Tibial artery (tissue), 4 donors: ENCODE measurements at places on chromosomes 6 and 20.

- H3K4me1 ChIP-seq: no peaks in the 10 kb centered on the region
- no peaks in the 10 kb centered on the region for H3K27me3 ChIP-seq
- no peak overlapping the region for H3K27ac ChIP-seq
- H3K4me3 ChIP-seq: no peak overlapping the region
- DNase-seq: no peak
These were observed 41.0 kb upstream of the SMIM8 start for GRCh38 chr6:87281426-87281825.

DNA sequence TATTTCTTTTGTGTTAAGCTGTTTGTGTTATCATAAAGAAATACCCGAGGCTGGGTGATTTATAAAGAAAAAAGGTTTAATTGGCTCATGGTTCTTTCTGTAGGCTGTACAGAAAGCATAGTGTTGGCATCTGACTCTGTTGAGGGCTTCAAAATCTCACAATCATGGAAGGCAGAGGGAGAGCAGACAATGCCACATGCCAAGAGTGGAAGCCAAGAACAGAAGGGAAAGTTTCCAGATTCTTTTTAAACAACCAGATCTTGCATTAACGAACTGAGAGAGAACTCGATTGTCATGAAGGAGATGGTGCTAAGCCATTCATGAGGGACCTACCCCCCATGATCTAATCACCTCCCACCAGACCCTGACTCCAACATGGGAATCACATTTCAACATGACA lies 290.1 kb downstream of the BMP2 start:
- H3K27ac ChIP-seq: no peak overlapping the region
- no peak overlapping the region for H3K4me3 ChIP-seq
- DNase-seq: no peak
- no peaks in the 10 kb centered on the region for H3K36me3 ChIP-seq
- H3K27me3 ChIP-seq: no peaks in the 10 kb centered on the region

- H3K36me3 ChIP-seq: peaks cover 35% of the 10 kb centered on the region
- H3K27ac ChIP-seq: peak overlapping the region; percentile 88
- H3K4me1 ChIP-seq: peaks cover 32% of the 10 kb centered on the region
- no peaks in the 10 kb centered on the region for H3K27me3 ChIP-seq
These were observed 623 bp upstream of the MRPS26 start for GRCh38 chr20:3045042-3045815.

DNA sequence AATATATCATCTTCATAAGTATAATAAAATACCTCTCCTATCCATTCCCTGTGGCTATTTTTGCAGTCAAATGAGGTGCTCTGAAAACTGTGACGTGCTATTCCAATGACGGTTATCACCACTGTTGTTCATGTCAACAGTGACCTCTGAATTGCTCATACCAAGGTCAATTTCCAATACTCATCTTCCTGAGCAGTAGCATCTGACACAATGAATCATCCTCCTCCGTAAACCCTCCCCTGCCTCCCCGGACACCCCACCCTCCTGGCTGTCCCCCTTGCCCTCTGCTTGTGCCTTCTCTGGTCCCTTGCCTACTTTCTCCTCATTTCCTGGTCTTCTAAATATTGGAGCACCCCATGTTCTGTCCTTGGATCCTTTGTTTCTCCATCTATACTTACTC lies 77.7 kb upstream of the SLC22A23 start:
- H3K27ac ChIP-seq: no peak overlapping the region
- H3K27me3 ChIP-seq: no peaks in the 10 kb centered on the region
- H3K36me3 ChIP-seq: no peaks in the 10 kb centered on the region
- no peak for DNase-seq
- no peak overlapping the region for H3K4me3 ChIP-seq
- no peaks in the 10 kb centered on the region for H3K4me1 ChIP-seq

DNA sequence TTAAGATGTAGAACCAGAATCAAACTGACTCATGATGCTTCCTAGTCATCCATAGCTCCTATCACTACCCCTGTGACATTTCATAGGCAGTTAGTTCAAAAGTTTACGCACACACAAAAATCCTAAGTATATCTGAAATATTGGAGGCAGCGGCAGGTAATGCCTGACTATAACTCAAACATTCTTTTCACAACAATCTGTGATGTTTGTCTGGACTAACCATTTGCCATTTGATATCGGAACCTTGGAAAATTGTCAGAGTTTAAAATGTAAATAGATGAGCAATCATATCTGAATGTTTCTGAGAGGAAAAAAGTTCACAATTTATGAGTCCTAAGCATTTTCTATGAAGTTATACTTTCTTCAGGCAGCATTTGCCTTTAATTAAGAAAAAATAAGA lies 1078.2 kb downstream of the EPHA7 start:
- no peak overlapping the region for H3K4me3 ChIP-seq
- H3K27me3 ChIP-seq: no peaks in the 10 kb centered on the region
- DNase-seq: no peak
- no peak overlapping the region for H3K27ac ChIP-seq
- no peaks in the 10 kb centered on the region for H3K4me1 ChIP-seq

DNA sequence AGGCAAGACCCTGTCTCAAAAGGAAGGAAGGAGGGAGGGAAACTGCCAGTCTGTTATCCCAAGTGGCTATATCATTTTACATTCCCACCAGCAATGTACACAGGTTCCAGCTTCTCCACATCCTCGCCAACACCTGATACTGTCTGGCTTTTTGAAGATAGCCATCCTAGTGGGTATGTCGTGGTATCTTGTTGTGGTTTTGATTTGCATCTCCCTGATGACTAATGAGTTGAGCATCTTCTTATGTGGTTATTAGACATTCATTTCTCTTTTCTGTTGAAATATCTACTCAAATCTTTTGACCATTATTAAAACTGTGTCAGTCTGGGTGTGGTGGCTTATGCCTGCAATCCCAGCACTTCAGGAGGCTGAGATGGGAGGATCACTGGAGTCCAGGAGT lies 47.9 kb upstream of the ARID1B start:
- H3K36me3 ChIP-seq: no peaks in the 10 kb centered on the region
- no peak overlapping the region for H3K4me3 ChIP-seq
- H3K4me1 ChIP-seq: no peaks in the 10 kb centered on the region
- H3K27ac ChIP-seq: no peak overlapping the region
- no peaks in the 10 kb centered on the region for H3K27me3 ChIP-seq

DNA sequence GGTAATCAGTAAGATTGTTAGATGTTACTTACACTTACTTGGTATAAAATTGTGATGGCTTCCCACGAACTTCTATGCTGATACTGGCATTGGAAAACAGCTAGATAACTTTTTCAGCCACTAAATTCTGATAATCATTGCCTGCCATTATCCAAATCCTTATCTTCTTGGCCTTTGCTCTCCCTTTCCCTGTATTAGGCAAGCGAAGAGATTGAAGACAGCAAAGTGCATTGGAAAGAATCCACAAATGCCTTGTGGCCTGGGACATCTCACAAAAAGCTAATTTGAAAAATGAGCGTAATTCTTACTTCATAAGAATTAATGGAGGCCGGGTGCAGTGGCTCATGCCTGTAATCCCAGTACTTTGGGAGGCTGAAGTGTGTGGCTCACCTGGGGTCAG lies 79.5 kb upstream of the MARCKS start:
- no peaks in the 10 kb centered on the region for H3K27me3 ChIP-seq
- H3K36me3 ChIP-seq: no peaks in the 10 kb centered on the region
- H3K27ac ChIP-seq: no peak overlapping the region
- no peak for DNase-seq

DNA sequence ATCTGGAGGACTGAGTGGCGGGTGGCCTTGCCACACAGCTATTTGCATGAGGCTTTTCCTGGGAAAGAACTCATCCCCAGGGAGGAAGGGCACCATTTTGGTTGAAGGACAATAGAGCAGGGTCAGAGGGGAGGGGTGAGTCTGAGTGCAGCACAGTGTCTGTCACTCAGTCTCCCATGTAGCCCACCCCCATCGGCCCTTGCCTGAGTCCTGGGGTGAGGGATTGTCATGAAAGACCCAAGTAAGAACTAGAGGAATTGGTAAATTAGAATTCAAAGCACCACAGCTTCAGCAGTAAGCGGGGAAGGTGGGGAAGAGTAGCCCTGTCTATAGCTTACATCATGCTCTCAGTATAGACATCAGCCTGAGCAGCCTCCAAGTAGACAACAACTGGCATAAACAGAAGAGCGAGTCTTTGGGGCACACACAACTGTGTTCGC lies 90.4 kb upstream of the TMEM30A start:
- H3K4me3 ChIP-seq: no peak overlapping the region
- no peaks in the 10 kb centered on the region for H3K4me1 ChIP-seq
- H3K27me3 ChIP-seq: no peaks in the 10 kb centered on the region
- H3K27ac ChIP-seq: no peak overlapping the region

DNA sequence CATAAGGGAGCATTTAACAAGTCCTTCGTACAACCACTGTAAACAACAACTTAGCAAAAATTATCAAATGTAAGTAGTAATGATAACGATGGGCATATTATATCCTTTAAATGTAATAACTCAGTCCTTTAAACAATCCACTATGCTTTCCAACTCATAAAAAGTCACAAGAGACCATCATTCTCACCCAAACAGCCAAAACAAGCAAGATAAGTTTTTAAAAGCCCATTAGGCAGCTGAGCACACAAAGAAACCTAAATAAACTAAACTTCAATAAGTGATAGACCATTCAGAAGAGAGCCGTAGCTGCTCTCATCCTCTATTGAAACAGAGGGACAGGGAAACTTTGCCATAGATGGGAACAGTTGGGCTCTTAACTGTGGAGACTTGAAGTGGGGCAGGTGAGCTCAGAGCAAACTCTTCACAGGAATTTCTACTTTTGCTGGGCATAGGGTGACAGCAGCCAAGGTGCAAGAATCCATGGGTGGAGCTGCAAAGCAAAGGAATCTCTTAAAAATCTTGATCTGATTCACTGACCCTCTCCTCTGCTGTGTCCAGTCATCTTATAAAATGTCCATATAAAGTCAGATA lies 22.5 kb downstream of the RAB22A start:
- H3K27ac ChIP-seq: no peak overlapping the region
- peaks cover 4% of the 10 kb centered on the region for H3K4me1 ChIP-seq
- no peaks in the 10 kb centered on the region for H3K27me3 ChIP-seq

- H3K4me3 ChIP-seq: no peak overlapping the region
- DNase-seq: no peak
- H3K4me1 ChIP-seq: no peaks in the 10 kb centered on the region
- no peaks in the 10 kb centered on the region for H3K36me3 ChIP-seq
These were observed 789 bp downstream of the PHACTR1 start for GRCh38 chr6:12717356-12717755.

DNA sequence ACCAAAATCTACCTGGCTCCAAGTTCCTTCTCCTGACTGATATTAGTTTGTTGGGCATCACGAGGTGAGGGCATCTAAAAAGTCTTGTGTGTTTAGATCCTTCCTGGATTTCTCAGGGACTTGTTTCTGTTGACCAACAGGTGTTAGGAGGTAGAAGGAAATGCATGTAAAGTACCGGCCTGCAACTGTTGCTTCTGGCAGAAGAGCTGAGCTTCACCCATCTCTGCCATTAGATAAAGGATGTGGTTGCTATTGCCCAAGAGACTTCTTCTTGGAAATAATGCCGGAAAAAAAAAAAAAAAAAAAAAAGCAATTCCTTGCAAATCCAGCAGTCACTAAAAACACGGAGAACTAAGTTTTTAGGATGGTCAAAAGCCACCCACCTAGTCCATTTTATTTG lies 303.1 kb downstream of the CDH26 start:
- no peaks in the 10 kb centered on the region for H3K36me3 ChIP-seq
- no peak overlapping the region for H3K27ac ChIP-seq
- no peaks in the 10 kb centered on the region for H3K4me1 ChIP-seq
- no peak overlapping the region for H3K4me3 ChIP-seq

DNA sequence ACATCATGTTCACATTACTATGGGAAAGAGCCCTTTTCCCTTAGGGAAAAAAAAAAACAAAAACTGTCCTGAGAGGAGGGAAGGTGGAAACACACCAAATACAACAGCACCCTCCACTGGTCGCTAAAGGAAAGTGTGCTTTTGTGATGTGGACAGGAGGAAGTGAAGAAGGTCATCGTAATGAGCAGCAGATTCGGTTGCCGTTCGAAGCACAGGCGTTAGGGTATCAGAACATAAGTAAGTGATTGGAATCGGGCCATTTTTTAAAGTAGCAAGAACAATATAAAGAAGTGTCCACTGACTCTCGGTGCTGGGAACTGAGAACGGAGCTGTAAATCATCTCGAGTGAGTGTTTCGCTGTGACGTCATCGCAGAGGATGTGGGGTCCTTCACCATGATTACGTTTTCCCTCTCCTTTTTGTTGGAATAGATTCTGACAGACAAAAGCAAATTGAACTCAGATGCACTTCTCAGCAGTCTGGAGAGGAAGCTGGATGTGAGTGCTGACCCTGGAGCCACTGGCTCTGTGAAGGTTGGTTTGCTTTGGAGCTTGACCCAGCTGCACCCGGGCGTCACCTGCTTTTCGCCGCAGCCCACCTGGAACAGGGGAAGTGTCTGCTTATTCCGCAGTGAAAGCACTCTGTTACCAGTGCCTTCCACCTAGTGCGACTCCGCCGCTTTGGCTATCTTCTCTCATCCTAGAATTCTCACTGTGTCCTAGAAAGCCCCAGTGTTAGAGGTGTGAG lies 203.6 kb upstream of the GMDS start:
- H3K36me3 ChIP-seq: no peaks in the 10 kb centered on the region
- DNase-seq: peak; percentile 40
- no peaks in the 10 kb centered on the region for H3K27me3 ChIP-seq
- peaks cover 16% of the 10 kb centered on the region for H3K4me1 ChIP-seq

GRCh38 chr6:18347866-18348265 lies 39.3 kb upstream of the RNF144B start:
- peaks cover 6% of the 10 kb centered on the region for H3K4me1 ChIP-seq
- H3K27me3 ChIP-seq: no peaks in the 10 kb centered on the region
- H3K27ac ChIP-seq: no peak overlapping the region
- H3K36me3 ChIP-seq: no peaks in the 10 kb centered on the region

DNA sequence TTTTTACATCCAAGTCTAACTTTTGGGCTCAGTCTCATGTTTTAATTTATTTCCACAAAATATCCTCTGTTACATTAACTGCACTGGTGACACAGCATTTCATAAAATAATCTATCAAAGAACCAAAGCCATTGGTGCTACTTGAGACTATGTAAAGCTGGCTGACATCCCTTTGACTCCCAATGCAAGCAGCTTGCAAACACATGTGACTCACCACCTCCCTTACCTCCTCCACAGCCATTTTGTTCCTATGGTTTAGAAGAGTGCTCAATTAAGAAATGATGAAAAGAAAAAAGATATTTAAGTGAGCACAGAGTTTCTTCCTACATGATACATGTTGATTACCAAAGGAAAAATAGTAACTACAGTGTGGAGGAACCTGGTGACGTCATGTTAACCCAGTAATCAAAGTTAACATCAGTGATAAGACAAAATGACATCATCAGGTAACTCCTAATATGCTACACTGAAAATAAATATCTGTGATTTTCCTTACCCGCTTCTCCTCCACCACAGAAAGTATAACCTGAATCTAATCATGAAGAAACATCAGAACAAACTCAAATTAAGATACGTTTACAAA lies 53.3 kb upstream of the LGSN start:
- H3K36me3 ChIP-seq: no peaks in the 10 kb centered on the region
- H3K4me1 ChIP-seq: no peaks in the 10 kb centered on the region
- DNase-seq: no peak
- H3K27ac ChIP-seq: no peak overlapping the region

DNA sequence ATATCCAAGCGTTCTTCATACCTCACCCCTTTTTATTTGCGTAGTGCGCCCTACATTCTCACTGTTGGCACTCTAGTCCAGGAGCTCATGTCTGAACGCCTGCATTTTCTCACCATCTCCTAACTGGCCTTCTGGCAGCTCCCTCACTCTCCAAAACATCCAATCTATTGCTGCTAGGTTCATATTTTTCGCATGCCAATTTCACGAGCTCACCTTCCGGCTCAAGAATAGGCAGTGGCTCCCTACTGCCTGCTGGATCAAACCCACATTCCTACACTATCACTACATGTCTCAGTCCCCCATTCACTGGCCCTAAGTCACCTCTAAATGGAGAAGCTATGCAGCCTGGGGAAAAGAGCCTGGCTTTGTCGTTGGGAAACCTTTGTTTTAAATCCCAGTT lies 115.0 kb downstream of the IPCEF1 start:
- no peak overlapping the region for H3K4me3 ChIP-seq
- H3K27me3 ChIP-seq: no peaks in the 10 kb centered on the region
- no peak overlapping the region for H3K27ac ChIP-seq
- no peak for DNase-seq
